GM04504 (cell line): ENCODE measurements at places on chromosomes 4 and X.

DNA sequence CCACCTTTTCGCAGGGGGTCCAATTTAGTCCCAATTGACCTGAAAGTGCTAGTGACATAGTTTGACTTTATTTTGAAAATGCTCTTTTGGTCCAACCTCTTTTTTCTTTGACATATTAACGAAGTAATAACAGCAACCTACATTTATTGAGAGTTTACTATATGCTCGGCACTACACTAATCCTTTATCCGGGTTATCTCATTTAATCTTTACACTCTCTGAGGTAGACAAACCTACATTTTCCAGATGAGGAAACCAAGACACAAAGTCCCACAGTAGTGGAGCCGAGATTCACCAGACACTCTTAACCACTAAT, 307 bp upstream of the ATRX start:
- no peak for DNase-seq

- no peak for DNase-seq
Measured at GRCh38 chrX:19723427-19723826, 164.0 kb downstream of the SH3KBP1 start.

GRCh38 chr4:107719207-107719921, 670 bp downstream of the PAPSS1 start:
- no peak for DNase-seq

DNA sequence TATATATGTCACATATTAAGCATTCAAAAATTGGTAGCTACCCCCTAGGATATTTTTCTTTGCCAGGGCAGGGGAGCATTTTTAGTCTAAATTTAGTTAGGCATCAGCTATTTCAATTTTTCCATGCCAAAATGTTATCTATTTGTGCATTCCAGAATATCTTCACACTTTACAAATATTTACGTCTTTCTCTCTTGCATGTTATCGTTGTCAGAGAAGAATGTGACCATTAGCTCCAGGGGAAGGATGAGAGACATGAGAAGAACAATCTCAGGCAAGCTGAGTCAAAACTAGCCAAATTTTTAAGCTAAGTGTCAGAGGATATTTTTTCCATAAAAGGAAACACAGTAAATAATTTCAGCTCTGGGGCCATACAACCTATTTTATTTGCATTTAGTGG, 885.0 kb upstream of the EPHA5 start:
- DNase-seq, result no peak

DNA sequence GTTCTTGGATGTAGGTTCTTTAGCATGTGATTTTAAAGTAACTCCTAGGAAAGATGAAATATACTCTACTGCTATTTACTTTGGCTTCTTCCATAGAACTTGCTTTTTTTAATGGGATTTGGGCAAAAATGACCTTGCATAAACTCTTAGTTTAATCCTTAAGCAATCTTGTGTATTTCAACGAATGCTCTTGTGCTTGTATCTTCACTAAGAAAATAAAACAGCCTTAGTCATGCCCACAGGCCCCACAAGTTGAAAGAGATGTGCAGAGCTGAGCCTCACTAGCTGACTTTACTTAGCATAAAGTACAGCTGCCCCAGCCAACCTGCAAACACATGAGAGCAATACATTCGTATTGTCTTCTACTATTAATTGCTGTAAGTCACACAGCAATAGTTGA, 1609.2 kb downstream of the STIM2 start:
- no peak for DNase-seq

GRCh38 chr4:61950625-61951024, 750.5 kb downstream of the ADGRL3 start:
- DNase-seq, result no peak
